ENCODE measurements at places on chromosomes 12 and 14.

DNA sequence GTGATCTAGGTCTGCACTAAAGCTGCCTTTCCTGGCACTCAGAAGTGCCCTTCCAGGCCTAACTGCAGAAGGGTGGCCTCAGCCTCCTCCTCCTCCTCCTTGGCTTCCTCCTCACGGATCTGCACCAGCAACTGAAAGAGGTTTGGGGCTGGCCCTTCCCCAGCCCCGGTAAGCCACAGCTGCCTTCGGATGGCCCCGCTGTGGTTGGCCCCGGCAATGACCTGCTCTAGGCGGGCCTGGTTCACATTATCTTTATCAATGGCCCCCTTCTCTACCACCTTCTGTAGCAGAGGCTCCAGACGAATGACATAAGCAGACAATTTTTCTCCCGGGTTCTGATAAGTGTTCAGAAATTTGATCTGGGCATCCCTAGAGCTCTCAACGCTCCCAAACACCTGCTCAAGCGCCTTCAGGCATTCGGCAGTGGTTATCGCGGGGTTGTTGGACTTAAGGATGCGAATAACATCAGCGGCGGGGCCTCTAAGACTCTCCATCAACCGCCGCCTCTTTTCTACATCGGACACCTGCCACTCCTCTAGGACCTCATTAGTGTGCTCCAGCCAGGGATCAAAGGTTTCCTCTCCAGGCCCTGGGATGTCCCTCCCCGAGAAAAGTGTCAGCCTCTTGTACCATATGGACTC is 1.5 kb downstream of the PNMA1 start:
- DNase-seq, result no peak

- no peak for DNase-seq
These were observed 5.3 kb downstream of the KCNH3 start for GRCh38 chr12:49543914-49544815.

- DNase-seq, result no peak
These were observed 191.1 kb downstream of the GRIN2B start for GRCh38 chr12:13790317-13790716.

DNA sequence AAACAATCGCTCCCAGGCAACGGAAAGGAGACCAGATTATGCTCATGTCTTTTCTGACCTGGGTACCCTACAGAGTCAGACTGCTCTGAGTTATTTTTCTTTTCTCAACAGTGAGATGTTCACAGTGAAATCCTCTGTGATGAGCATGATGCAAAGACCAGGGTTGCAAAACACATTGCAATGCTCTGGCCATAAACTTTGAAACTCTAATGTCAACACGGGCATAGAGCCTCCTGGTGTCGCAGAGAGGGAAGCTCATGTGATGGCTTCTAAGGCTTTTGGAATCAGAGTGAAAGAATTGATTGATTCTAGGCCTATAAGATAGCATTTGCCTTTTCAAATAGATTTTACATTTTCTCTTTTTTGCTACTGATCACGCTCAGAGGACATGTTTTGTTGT is 193.4 kb downstream of the RASSF9 start:
- DNase-seq, result no peak

GRCh38 chr12:126204326-126204725 is 1139.1 kb downstream of the AACS start:
- no peak for DNase-seq

GRCh38 chr12:84804691-84805473 is 107.7 kb downstream of the SLC6A15 start:
- no peak for DNase-seq

DNA sequence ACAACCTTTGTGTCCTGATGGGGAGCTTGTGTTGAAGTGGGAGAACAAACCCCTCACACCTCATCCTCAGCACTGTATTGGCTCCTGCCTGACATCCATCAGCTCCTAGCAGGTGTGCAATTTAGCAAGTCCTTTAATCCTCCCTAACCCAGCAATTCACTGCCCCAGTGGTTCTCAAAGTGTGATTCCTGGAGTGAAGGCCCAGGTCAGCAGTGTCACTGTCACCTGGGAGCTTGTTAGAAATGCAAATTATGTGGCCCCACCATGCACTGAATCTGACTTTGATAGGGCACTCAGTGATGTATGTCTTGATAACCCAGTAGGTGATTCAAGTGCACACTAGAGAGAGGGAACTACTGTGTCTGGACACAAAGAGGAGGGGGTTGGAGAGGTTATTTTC is 133.6 kb downstream of the FGD4 start:
- DNase-seq, result no peak
